ENCODE measurements at places on chromosomes 12 and 14.

DNA sequence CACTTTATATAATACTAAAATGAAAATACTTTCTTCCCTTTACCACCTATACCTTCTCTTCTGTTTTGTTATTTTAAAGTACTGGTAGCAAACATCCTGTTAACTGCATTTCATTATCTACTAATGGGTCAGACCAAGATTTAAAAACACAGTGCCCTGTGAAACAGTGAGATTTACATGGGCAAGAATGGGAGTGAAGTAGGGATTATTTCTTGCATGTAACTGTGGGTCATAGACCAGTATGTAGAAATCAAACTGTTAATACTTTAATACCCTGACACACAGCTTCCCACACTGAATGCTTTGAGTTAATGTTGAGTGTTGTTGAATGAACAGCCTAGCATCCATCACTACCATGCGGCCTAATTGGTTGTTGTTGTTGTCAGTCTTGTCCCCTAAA is 61.6 kb downstream of the PLEKHA5 start:
- no peak for DNase-seq

DNA sequence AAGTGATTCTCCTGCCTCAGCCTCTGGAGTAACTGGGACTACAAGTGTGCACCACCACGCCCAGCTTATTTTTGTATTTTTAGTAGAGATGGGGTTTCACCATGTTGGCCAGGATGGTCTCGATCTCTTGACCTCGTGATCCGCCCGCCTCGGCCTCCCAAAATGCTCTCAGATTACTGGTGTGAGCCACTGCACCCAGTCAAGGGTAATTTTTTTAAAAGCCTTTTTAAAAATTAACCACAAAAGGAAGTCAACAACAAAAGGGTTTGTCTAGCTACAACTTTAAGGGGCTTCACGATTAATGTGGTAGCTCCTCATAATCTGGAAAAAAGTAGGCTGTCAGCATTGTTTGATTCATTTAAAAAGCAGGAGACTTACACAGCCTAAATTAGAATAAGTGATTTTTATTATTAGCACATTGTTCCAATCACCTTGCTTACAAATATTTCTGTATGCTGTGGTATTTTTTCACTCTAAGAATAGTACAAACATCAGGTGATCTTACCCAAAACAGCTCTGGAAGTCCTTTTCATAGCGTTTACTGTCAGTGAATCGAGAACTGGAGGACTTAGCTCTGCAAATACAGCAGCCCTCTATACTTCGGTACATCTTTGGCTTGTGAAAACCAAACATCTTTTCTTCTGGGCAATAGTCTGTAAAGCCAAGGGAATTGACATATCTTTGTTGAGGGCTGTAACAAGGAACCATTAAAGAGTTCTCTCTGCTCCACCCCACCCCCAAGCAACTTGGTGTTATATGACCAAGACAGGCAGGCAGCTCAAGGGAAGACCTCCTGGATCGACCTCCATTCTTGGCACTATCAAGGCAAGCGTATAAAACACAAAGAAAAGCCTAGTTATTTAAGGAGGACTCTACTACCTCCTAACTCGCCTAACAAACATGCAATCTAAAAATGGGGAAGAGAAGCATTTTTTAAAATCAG is 28.1 kb downstream of the SINHCAF start:
- no peak for DNase-seq

GRCh38 chr12:20822415-20822814 is 11.9 kb downstream of the SLCO1B3 start:
- no peak for DNase-seq

DNA sequence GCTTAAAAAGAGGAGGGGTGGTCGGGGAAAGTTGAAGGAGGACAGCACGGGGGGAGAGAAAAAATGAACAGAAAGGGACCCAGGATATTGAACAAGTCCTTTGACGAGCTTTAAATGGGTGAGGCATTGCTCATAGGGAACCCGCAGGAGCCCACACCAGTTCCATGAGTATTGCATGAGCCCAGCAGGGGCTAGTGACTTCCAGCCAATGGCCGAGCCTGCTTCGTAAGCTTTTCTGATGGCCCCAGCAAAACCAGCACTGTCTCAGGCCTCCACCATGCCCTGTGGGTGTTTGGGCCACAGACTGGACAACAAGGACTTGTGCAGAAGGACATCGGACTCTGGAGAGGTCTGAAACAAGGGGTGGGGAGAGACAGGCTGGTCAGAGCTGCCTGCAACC is 109.5 kb downstream of the ZFP36L1 start:
- no peak for DNase-seq

DNA sequence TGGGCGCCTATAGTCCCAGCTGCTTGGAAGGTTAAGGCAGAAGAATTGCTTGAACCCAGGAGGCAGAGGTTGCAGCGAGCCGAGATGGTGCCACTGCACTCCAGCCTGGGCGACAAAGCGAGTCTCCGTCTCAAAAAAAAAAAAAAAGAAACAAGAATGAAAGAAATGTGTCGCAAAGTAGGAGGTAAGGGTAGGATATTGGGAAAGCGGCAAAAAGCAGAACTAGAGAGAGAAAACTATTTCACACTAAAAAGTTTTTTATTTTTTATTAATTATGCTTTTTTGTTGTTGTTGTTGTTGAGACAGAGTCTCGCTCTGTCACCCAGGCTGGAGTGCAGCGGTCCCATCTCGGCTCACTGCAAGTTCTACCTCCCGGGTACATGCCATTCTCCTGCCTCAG is 17.7 kb downstream of the SBNO1 start:
- DNase-seq = no peak

DNA sequence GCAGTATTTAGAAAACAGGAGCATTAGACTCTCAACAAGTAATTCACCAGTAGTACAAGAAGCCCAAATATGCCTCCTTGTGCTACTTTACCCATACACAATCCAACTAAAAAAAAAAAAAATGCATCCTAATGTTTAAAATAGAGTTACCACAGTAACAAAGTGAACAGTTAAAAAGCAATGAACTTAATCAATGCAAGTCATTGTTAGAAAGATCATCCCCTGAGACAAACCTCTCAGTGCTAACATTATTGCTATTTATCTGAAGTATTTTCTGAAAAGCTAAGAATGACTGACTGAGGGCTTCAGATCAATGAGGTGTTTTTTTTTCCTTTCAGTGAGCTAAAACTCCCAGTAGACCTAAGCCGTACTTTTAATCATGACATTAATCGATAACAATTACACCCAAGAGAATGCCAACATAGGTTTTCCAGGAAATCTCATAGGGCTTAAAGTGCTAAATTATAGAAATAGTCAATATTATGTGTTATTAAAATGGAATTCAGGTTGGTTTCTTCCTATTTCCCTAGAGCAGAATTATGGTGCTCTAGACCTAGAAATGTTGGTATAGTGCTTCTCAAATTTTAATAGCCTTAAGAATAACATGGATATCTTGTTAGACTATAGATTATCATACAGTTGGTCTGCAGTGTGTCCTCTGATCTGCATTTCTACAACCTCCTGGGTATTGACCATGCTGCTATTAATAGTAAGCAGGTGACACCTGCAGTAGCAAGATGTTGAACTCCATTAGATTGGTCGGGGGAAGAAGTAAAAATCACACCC is 123.0 kb downstream of the PRKD1 start:
- DNase-seq = no peak

DNA sequence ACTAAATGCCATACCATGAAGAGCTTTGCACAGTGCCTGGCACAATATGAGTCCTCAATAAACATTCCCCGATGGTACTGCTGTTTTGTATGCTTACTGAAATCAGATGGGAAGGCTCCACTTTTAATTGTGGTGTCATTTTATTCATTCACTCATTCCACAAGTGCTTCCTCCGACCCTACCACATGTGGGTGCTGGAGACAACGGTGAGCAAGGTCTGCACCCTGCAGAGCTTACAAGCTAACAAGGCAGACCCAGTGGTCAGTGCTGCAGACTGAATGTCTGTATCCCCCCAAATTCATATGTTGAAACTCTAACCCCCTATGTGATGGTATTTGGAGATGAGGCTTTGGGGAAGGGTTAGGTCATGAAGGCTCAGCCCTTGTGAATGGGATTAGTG is 48.3 kb downstream of the RFX4 start:
- DNase-seq = no peak

DNA sequence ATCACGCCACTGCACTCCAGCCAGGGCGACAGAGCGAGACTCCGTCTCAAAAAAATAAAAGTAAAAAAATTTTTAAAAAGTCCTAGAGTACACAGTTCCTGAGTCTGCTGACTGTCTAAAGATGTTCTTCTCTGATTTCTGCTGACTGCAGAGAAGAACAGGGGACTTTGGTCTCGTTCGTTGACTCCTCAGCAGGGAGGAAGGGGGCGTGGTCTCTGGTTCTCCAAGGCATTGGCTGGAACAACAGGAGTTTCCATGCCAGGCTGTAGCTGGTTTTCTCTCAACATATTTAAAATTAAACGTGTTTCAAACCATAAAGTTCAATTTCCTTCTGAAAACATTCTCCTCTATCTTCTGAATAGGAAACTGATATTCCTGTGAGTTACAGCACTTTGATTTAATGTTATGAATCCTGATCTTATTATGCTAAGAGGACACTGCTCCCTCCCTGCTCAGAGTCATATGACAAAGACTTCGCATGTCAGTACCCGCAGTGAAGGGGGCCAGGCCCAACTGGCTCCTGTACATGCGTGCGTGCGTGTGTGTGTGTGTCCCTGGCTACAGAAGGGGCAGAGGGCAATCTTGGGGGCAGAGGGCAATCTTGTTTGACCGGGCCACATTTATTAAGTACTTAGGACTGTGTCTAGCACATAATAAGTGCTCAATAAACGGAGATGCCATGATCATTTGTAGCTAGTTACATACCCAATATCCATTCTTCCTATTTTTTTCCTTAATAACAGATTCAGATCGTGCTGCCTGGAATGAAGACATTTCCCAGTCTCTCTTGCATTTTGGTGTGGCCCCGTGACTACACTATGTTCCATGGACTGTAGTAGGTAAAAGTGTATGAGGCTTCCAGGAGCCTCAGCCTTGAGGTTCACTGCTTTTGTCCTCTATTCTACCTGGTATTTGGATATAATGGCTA is 16.5 kb upstream of the HNF1A start:
- DNase-seq = peak; percentile 19

- no peak for DNase-seq
Measured at GRCh38 chr14:104393898-104394381, 185.6 kb upstream of the C14orf180 start.

DNA sequence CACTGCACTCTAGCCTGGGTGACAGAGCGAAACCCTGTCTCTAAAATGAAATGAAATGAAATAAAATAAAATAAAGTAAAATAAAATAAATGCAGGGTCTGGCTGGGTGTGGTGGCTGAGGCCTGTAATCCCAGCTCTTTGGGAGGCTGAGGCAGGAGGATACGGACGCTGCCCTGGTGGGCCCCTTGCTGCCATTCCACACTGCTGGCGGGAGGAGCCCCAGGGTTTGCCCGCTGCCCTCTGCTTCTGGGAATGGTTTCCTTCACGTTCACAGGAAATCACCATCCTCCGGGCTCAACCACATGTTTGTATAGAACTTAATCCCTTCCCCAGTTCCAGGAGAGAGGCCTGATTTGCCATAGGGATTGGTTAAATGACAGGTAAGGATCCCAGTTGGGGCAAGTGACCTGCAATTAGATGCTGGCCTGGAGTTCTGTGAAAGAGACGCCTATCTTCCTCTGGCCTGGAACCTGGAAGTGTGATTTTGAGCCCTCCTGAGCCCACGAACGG is 29.3 kb downstream of the CALM1 start:
- no peak for DNase-seq

DNA sequence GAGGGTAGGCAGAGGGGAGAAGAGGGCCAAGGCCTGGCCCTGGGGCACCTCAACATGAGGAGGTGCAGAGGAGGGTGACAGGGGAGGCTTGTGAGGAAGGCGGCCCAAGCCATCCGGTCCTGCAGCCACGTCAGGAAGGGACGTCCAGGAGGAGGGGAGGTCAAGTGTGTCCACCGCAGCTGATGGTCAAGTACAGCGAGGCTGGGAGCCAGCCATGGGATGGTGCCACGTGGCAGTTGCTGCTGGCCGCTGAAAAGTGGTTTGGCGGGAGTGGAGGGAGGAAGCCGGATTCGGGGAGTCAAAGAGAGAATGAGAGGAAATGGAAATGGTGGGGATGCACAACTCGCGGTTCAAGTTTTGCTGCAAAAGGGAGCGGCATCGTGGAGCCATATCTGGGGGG is 41.2 kb downstream of the PRIMA1 start:
- DNase-seq = no peak

GRCh38 chr12:77522247-77522646 is 308.4 kb upstream of the NAV3 start:
- DNase-seq = no peak

DNA sequence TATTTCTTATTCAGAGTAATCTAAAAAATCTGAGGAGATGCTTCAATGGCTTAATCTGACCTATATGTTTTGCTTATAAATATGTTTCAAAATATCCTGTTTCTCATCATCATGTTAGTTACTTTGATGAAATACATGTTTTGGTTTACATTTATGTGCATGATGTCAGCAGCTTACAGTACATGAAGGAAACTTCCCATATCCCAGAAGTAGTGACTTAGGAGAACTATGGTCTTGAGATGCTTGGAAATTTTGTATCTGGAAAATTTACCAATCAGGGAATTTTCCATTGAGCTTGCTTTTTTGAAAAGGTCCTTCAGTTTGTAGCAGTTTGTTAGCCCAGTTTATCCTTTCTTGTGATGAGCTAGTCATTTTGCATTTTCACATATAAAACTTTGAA is 73.3 kb downstream of the RASSF8 start:
- DNase-seq = no peak

GRCh38 chr14:89279649-89280232 is 137.3 kb downstream of the FOXN3 start:
- no peak for DNase-seq

GRCh38 chr14:86084097-86084496 is 554.2 kb downstream of the FLRT2 start:
- DNase-seq = no peak

- DNase-seq = no peak
Measured at GRCh38 chr14:103507751-103508150, 14.9 kb downstream of the CKB start.

- DNase-seq = no peak
Measured at GRCh38 chr12:118307069-118307954, 65.4 kb downstream of the TAOK3 start.

DNA sequence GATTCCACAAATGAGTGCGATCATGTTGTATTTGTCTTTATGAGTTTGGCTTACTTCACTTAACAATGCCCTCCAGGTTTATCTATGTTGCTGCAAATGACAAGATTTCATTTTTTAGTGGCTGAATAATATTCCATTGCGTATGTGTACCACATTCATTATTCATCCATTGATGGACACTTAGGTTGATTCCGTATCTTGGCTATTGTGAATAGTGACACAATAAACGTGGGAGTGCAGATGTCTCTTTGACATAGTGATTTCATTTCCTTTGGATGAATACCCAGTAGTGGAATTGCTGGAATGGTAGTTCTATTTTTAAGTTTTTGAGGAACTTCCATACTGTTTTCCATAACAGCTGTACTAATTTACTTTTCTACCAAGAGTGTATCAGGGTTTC is 23.5 kb downstream of the AKAP6 start:
- no peak for DNase-seq

All from NCI-H526 (cell line).